ENCODE measurements at places on chromosomes 2 and 18.

GRCh38 chr2:70979626-70980025, 1.2 kb downstream of the ANKRD53 start:
- no peak for DNase-seq
- no peak overlapping the region for H3K4me3 ChIP-seq
- no peaks in the 10 kb centered on the region for H3K27me3 ChIP-seq
- no peak overlapping the region for H3K27ac ChIP-seq
- peaks cover 10% of the 10 kb centered on the region for H3K36me3 ChIP-seq

DNA sequence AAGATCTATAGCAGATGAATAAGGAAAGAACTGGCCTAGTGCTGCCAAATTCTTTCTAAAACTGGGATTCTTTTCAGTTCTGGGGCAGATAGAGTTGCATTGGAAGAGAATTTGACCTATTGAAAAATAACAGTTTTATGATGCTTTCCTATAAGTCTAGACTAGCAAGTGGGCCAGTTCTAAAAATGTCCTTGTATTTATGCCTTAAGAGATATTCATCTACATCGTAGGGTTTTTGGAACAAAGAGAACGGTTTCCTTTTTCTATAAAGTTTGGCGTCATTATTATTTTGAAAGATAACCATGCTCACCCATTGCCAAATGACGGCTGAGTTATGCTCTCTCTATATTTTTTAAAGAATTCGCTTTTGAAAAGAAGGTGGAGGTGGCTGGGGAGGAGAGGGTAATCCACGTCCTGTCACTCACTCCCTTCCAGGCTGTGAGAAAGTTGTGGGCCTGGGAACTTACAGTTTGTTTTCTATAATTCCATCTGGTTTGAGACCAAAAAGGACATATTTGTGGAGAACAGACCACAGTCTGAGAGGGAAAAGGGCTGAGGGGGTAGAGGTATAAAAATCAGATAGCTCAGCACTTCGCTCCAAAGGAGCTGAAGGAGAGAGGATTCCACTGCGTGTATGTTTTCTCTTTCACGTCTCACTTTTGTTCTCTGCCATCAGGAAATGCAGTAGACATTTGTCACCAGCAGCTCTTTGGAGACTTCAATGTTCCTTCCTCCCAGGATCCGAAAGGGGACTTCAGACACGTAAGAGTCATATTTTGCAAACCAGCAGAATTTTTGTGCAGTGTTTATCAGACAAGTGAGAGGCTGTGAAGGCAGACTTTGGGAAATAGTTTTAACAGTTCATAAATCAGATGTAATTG, 281.9 kb upstream of the FN1 start:
- H3K36me3 ChIP-seq = no peaks in the 10 kb centered on the region
- peaks cover 19% of the 10 kb centered on the region for H3K27me3 ChIP-seq
- DNase-seq = no peak
- no peak overlapping the region for H3K4me3 ChIP-seq
- no peak overlapping the region for H3K27ac ChIP-seq

DNA sequence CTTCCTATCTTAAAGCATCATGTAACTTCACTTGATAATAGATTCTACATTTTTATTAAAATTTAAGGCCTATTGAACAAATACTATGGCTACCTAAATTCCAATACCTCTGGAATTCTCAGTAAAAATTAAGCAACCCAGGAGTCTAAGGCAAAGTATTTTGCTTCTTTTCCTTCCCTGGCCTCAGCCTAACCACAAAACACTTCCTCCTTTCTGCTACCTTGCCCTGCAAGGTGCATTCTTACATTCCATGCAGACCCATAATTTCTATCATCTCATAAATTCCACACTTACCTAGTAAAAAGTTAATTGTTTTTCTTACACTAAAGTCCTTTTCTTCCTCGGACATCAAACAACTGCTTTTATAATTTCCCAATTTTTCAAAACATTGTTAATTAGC, 3.7 kb downstream of the MBOAT2 start:
- no peak for DNase-seq
- no peak overlapping the region for H3K4me3 ChIP-seq
- H3K27me3 ChIP-seq = peaks cover 14% of the 10 kb centered on the region
- peaks cover 5% of the 10 kb centered on the region for H3K36me3 ChIP-seq
- H3K4me1 ChIP-seq = peaks cover 10% of the 10 kb centered on the region

DNA sequence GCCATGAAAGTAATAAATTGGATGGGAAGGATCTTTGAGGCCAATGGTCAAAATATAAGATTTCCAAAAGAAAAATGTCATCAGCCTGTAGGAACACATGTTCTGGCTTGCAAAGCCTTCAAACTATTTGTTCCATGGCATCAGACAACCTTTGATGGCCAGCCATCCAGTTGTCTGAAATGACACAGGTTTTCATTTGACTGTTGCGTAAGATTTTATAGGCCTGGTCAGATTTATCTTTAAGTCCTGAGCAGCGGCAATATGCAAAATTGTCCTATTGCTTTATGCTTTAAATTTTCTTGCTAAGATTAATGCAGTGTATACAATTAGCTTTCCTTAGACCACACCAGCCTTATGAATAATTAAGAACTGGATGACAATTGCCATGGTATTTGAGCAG, 167.1 kb downstream of the AGPS start:
- no peak overlapping the region for H3K4me3 ChIP-seq
- no peak overlapping the region for H3K27ac ChIP-seq
- H3K4me1 ChIP-seq = no peaks in the 10 kb centered on the region
- no peaks in the 10 kb centered on the region for H3K27me3 ChIP-seq

GRCh38 chr2:118250001-118250400, 161.7 kb downstream of the INSIG2 start:
- no peak overlapping the region for H3K4me3 ChIP-seq
- DNase-seq = no peak
- no peaks in the 10 kb centered on the region for H3K4me1 ChIP-seq
- no peak overlapping the region for H3K27ac ChIP-seq

- H3K27ac ChIP-seq = no peak overlapping the region
- no peaks in the 10 kb centered on the region for H3K36me3 ChIP-seq
- DNase-seq = no peak
Observed at GRCh38 chr2:234955971-234956509, 4.2 kb downstream of the SH3BP4 start.

- no peak overlapping the region for H3K4me3 ChIP-seq
- no peaks in the 10 kb centered on the region for H3K27me3 ChIP-seq
- peaks cover 6% of the 10 kb centered on the region for H3K4me1 ChIP-seq
- H3K36me3 ChIP-seq = peaks cover 3% of the 10 kb centered on the region
Observed at GRCh38 chr18:78679613-78680260, 299.9 kb upstream of the SALL3 start.
